Activated CD4-positive, alpha-beta T cell treated with anti-CD3 and anti-CD28 coated beads, Interleukin-2, amount 10 ng/mL, durations not matched to agents 7 days and 5 days (primary cell): ENCODE measurements at places on chromosomes 11 and 22. TPM values are rescaled to one million over a fixed set of nuclear protein-coding genes. Genes with fewer than 3 reads are reported as not detected.
A peak's percentile ranks its signal among the peaks of the same experiment; 100 is the strongest.

GRCh38 chr11:104653407-104653806 is 244.9 kb downstream of the CASP12 start:
- no peak overlapping the region for H3K4me3 ChIP-seq
- H3K36me3 ChIP-seq: peaks cover 19% of the 10 kb centered on the region
- H3K4me1 ChIP-seq: peaks cover 50% of the 10 kb centered on the region

GRCh38 chr11:13010749-13011465 is 1.8 kb downstream of the RASSF10 start:
- DNase-seq: no peak
- no peak overlapping the region for H3K27ac ChIP-seq
- H3K36me3 ChIP-seq: no peaks in the 10 kb centered on the region
- H3K27me3 ChIP-seq: peaks cover 68% of the 10 kb centered on the region
- H3K4me3 ChIP-seq: no peak overlapping the region

DNA sequence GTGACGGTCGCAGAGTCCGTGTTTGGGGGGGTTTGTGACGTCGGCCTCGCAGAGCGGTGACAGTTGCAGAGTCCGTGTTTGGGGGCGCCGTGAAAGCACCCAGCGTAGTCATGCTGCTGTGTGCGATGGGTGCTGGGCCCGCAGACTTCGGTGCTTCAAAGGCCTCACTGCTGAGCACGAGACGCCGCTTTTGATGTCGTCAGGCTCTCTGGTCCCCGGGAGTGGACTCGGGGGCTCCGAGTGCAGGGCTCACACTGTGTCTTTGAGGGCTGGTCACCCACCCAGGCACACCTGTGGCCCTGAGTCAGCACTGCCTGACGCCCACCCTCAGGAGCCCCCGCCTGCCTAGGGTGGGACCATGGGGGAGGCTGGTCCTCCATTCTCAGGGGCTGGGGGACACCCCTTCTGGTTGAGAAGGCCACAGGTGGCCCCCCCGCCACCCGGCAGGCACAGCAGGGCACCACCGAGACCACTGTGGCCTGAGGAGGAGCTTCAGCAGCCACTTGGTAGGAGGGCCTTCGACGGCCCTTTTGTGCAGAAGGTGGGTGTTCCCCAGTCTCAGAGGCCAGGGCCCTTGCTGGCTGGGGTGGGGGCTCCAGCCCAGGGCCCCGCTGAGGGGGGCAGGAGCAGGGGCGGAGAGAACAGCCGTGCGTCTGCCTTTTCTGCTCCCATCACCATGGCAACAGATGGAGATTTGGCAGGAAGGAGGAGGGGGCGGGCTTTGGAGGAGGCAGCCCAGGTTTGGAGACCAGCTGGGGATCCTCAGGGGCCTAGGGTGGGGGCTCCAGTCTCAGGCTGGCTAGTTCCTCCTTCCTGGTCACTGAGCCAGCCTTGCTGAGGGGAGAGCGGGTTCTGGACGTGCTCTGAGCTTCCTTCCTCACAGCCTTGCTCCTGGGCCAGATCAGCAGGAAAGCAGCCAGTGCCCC is 20.9 kb downstream of the BRSK2 start:
- no peak overlapping the region for H3K27ac ChIP-seq
- DNase-seq: no peak
- no peaks in the 10 kb centered on the region for H3K27me3 ChIP-seq

DNA sequence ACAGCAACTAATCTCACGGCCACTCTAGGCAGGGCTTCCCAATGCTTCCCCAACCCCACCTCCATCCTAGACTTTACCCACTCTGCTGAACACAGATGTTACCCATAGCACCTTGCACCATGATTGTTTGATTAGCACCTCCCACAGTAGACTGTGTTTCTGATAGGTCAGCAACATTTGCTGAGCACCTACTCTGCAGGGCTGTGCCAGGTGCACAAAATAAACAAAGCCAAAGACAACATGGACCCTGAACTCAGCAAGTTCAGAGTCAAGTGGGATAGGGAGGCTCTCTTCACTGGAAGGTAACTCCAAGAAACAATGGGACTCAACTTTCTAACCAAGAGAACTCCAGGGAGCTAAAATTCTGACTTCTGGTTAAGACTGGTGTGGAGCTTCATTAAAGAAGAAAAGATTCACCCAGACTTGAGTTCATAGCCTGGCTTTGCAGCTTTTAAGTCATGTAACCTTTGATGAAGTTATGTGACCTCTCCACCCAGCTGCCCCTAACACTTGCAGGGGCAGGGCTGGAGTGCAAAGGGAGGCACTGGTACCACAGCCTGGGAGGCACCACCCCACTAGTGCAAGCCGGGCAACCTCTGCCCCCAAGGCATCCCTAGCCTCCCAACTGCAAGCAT is 6.7 kb upstream of the RTN4RL2 start:
- no peak for DNase-seq
- H3K4me1 ChIP-seq: peaks cover 13% of the 10 kb centered on the region
- peaks cover 43% of the 10 kb centered on the region for H3K27me3 ChIP-seq
- no peak overlapping the region for H3K27ac ChIP-seq

DNA sequence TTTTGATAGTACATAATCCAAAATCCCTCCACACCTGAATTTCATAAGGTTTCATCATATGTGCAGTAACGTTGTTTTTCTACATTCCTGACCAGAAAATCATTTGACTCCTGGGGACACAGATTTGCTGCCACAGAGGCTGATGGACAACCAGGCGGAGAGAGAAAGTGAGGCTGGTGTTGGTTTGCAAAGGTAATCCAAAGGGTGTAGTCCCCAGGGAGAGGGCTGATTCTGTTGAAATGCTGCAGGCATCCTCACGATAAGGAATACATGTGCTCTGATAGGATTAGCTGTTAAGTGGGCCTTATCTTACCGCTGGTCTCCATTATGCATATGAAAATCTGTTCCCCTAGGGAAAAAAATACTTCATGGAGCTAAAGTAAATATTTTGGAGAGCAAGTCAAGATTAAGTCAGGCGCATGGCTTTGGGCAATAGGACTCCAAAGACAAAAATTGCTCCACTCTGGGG is 8.1 kb downstream of the APOL6 start:
- no peaks in the 10 kb centered on the region for H3K27me3 ChIP-seq
- peaks cover 69% of the 10 kb centered on the region for H3K4me1 ChIP-seq
- H3K36me3 ChIP-seq: peaks cover 92% of the 10 kb centered on the region
- H3K4me3 ChIP-seq: no peak overlapping the region
- no peak for DNase-seq
- no peak overlapping the region for H3K27ac ChIP-seq

GRCh38 chr22:20877715-20878114 is 18.9 kb downstream of the SNAP29 start:
- H3K4me1 ChIP-seq: peaks cover 3% of the 10 kb centered on the region
- DNase-seq: no peak
- no peak overlapping the region for H3K27ac ChIP-seq
- H3K27me3 ChIP-seq: no peaks in the 10 kb centered on the region

- H3K4me1 ChIP-seq: peaks cover 76% of the 10 kb centered on the region
- H3K36me3 ChIP-seq: peaks cover 70% of the 10 kb centered on the region
- peak overlapping the region; percentile 97 for H3K27ac ChIP-seq
- DNase-seq: no peak
These were observed 2.7 kb downstream of the TMEM123 start for GRCh38 chr11:102449651-102450570.

GRCh38 chr22:46312056-46312455 is 15.4 kb downstream of the GTSE1 start:
- no peak overlapping the region for H3K4me3 ChIP-seq
- peaks cover 10% of the 10 kb centered on the region for H3K4me1 ChIP-seq
- no peak overlapping the region for H3K27ac ChIP-seq
- DNase-seq: no peak

GRCh38 chr22:22954656-22955055 is 67.0 kb downstream of the IGLL5 start:
- H3K4me1 ChIP-seq: peaks cover 4% of the 10 kb centered on the region
- DNase-seq: peak; percentile 35
- no peak overlapping the region for H3K4me3 ChIP-seq
- H3K27me3 ChIP-seq: peaks cover 49% of the 10 kb centered on the region

DNA sequence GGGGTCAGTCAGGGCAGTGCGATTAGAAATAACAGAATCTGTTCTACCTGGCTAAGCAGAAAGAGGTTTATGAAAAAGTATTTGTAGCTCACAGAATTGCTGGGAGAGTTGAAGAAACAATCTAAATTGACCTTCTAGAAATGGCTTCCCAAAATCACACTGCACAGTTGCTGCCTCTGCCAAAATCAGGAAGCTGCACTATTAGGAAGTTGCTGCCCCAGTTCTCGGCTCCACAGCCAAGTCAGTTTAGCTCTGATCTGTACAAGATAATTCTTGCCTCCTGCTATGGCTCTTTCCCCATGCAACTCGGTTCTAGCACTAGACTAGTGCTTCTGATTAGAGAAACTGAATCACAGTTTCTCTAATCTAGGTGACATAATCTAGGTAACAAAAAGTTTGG is 16.0 kb upstream of the CCDC90B start:
- H3K4me1 ChIP-seq: no peaks in the 10 kb centered on the region
- H3K27ac ChIP-seq: no peak overlapping the region
- no peak overlapping the region for H3K4me3 ChIP-seq
- no peaks in the 10 kb centered on the region for H3K36me3 ChIP-seq
- H3K27me3 ChIP-seq: peaks cover 1% of the 10 kb centered on the region

Gene HEPHL1
- not detected for total RNA-seq

Gene ART5
- not detected for total RNA-seq

Gene MPZL2
- total RNA-seq: 5.5 TPM

Gene PDE3B
- total RNA-seq: 101 TPM

Gene CD3E
- 680 TPM for total RNA-seq

Gene PARVG
- 146 TPM for total RNA-seq

Gene SLC15A3
- total RNA-seq: 4.0 TPM

Gene SERPIND1
- total RNA-seq: not detected
